Colonic mucosa (tissue), 4 donors: ENCODE measurements at places on chromosomes 5 and 9. TPM values are rescaled to one million over a fixed set of nuclear protein-coding genes. Genes with fewer than 3 reads are reported as not detected.

DND1 gene
- 0.89 TPM for total RNA-seq

CAMK2A gene
- 0.05 TPM for total RNA-seq

TENT4A gene
- total RNA-seq: 17.1 TPM

BARHL1 gene
- not detected for total RNA-seq

MELK gene
- 11.9 TPM for total RNA-seq
